ENCODE measurements at places on chromosomes 13 and 19.

GRCh38 chr19:2554856-2555255 lies 78.9 kb downstream of the GADD45B start:
- no peak for DNase-seq

GRCh38 chr13:102628559-102628958 lies 31.8 kb downstream of the TPP2 start:
- no peak for DNase-seq

GRCh38 chr13:112761701-112762689 lies 72.2 kb downstream of the ATP11A start:
- no peak for DNase-seq

DNA sequence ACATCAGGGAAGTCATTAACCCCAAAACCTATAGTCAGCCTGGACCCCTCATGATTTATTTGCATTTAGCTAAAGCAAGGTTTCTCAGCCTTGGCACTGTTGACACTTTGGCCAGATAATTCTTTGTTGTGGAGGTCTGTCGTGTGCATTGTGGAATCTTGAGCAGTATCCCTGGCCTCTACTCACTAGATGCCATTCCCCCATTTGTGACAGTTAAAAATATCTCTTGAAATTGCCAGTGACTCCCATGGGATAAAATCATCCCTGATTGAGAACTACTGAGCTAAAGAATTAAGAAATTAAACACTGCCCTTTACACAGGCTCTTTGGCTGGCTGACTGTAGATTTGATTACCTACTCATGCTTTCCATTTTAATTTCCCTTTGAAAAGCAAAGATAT lies 102.7 kb downstream of the LMO7 start:
- no peak for DNase-seq

DNA sequence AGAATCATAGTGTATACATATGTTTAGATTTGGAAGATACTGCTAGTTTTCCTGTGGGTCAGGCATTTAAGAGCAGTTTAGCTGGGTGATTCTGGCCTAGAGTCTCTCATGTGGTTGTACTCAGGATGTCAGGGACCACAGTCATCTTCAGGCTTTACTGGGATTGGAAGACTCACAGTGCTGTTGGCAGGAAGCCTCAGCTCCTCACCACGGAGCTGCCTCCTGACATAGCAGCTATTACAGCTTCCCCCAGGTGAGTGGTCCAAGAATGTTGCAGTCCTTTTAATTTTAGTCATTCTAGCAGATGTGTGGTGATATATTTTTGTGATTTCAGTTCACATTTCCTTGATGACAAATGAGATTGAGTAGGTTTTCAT lies 16.9 kb upstream of the GPR18 start:
- DNase-seq, result no peak

Measured in stimulated activated CD4-positive, alpha-beta T cell treated with anti-CD3 and anti-CD28 coated beads, TNF-alpha, amount 100 ng/mL, for 48 hours (primary cell).